ENCODE measurements at places on chromosomes 12 and 14.

DNA sequence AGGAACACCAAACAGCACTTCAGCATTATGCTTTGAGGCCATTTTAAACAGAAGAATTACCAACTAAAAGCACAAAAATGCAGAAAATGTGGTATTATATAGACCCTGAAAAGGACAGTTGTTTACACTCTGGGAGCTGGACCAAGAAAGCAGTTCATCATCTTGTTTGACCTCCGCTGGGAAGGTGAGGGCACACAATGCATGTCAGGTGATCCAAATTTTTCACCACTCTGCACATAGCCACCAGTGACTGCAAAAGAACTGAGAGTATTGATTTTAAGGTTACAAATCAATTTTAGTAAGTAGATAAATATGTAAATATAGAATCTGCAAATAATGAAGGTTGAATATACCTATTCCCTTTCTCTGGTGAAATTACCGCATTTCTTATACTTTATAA lies 119.6 kb downstream of the SLC16A7 start:
- DNase-seq = no peak

- DNase-seq = no peak
Measured at GRCh38 chr14:56555921-56556570, 23.6 kb upstream of the TMEM260 start.

DNA sequence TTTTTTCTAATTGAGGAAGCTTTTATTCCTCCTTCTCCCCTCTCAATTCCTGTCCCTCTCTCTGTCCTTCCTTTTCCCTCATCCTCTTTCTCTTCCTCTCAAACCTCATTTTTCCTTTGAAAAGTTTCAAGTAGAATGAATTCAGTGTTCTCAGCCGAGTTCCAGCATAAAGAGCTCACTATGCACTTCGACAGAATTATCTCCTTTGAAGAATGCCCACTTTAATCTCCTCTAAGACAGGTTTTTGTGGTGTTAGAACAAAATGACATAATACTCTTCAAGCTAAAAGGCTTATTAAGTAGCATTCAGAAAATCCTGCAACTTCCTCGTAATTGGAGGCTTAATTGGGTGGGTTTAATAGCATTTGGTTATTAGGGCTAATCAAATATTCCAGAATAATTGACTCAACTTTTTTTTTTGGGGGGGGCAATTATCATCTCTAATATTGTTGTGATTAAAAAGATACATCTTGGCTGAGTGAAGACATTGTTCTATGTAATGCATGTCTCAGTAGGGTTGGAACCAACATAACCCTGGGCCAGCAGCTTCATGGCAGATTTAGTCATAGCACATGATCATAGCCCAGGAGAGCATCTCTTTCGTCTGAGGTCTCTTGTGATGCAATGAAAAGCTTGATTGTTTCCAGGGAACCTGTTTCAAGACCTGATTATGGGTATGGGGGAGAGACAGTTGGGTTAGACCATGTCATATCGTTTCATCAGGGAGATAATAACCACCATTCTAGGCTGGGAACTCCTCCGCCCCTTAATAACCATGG lies 25.0 kb upstream of the SLC24A4 start:
- no peak for DNase-seq

GRCh38 chr12:70177631-70178030 lies 65.6 kb upstream of the CNOT2 start:
- DNase-seq = no peak

DNA sequence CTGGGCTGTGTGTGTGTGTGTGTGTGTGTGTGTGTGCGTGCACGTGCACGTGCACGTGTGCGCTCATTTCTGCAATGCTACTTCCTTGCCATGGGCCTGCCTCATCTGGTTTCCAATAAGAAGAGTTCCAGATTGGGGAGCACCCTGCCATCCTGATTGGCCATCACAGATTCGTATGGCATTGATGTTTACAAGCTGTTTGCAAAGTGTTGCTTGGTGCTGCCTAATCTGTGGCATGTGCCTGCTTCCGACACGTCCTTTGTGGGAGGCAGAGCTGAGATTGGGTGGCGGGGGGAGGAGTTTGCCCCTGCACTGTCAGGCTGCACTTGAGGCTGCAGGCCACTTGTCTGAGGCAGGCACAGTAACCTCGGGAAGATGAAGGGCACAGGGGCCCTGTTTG lies 39.2 kb downstream of the SAMD4A start:
- DNase-seq = no peak

GRCh38 chr12:92717202-92717601 lies 14.4 kb downstream of the PLEKHG7 start:
- DNase-seq = no peak

DNA sequence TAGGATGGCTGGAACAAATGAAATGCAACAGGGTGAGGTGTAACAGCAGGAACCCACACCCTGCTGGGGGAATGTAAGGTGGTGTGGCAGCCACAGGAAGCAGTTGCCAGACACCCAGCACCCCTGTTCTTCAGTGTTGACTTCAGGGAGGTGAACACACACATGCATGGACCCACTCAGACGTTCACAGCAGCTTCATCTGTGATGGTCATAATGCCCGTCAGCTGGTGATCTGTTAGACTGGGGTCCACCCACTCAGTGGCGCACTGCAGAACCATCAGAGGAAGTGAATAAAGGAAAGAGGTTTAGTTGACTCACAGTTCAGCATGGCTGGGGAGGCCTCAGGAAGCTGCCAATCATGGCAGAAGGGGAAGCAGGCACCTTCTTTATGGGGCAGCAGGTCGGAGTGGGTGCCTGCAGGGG lies 22.7 kb upstream of the TEX22 start:
- DNase-seq = no peak

GRCh38 chr12:124919521-124920352 lies 5.3 kb upstream of the UBC start:
- DNase-seq = no peak

DNA sequence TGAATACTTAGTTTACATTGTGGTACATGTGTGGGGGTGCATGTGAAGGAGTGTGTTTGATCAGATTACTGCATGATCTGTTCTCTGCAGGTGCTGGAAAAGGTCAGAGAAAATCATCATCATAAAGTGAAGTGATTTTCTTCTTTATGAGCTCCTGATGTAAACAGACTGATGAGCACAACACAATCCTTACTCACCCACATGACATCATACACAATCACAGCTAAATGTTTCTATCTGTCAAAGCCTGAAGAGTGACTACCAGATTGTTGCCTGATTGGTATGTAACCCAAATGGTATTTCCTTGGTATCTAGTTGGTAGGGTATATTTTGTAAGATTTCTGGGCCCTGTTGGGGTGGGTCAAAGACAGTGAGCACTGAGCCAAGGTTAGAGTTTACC lies 270.8 kb downstream of the FOXG1 start:
- no peak for DNase-seq

DNA sequence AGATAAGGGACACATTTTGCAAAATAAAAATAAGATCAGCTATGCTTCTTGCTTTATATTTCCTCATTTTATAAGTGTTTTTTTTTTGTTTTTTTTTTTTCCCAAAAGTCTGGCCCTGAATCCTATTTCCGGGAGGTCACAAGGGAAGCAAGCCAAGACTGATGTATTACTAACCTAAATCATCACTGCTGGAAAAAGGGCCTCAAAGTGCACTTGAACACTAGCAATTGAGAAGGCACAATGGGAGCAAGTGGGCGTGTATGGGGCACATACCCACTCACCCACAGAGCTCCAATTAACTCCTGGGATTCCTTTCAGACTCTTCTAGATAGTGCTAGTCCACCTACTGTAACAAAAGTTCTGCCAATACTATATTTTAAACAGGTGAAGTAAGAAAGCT lies 58.8 kb downstream of the STON2 start:
- DNase-seq = no peak

- DNase-seq = no peak
Measured at GRCh38 chr12:79414252-79414651, 276.5 kb downstream of the PAWR start.

GRCh38 chr14:62158779-62159178 lies 396.6 kb downstream of the SNAPC1 start:
- no peak for DNase-seq

GRCh38 chr14:88310449-88310848 lies 12.6 kb downstream of the KCNK10 start:
- no peak for DNase-seq

- no peak for DNase-seq
Measured at GRCh38 chr14:69880044-69880487, 850 bp downstream of the SMOC1 start.

- DNase-seq = no peak
Measured at GRCh38 chr14:76546426-76547221, 170.7 kb downstream of the ESRRB start.

GRCh38 chr14:85276979-85277228 lies 253.0 kb upstream of the FLRT2 start:
- no peak for DNase-seq

Data from spinal cord (tissue), 10 donors.